ENCODE measurements at places on chromosomes 1 and 21.
A peak's percentile ranks its signal among the peaks of the same experiment; 100 is the strongest.

DNA sequence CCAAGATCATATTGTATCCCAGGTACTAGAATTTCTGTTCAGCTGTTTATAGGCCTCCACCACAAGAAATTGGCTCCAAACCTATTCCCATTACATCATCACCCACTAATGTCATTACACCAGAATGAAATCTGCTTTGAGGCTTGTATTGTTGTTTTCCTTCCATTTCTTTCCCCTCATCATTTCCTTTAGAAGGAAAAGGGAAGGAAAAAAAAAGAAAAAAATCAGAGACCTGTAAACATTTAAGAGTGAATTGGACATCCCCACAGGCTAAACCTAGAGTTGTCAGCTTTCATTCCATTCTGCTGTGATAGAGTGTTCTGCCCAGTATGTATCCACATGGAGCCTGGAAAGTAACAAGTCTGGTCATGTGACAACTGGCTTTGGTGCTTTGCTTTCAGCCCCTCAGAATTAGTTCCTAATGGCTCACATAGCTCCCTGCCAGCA lies 44.6 kb downstream of the NFYC start:
- DNase-seq: peak; percentile 26

DNA sequence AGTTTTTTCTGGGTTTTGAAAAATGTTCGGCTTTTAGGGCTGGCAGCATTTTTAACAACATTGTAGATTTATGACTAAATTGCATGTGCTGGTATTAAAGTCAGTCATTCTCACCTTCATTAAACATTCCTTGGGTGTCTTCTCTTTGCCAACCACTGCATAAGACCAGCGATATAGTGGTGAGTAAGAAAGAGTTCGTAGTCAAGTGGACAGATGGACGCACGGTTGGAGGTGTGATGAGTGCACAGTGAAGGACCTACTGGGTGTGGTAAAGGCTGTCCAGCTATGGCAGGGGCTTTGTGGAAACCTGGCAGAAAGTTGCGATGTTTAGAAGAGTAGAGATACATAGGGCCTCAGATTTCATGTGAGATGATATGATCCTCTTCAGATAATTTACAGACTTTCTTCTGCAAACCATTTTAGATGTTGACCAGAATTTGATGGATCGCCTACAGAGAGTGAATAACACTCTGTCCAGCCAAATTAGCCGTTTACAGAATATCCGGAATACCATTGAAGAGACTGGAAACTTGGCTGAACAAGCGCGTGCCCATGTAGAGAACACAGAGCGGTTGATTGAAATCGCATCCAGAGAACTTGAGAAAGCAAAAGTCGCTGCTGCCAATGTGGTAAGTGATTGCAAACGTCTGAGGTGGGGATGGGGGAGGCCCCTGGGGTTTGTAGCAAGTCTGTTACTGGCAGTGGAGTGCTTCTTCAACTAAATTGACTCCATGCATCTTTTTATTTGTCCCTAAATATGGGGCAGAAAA lies 56.0 kb upstream of the LAMC2 start:
- DNase-seq: no peak

DNA sequence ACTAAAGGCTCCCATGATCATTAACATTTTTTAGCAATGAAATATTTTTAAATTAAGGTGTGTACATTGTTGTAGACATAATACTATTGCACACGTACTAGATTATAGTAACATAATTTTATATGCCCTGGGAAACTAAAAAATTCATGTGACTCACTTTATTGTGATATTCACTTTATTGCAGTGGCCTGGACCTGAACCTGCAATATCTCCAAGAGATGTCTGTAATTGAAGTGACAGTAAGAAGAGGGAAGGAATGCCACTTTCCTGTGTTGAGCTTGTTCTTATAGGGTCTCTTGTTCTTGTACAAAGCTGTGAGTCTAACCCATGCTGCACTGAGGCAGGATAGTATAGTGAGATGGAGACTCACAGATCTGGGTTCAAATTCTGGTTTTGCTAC lies 66.9 kb upstream of the USP24 start:
- no peak for DNase-seq

DNA sequence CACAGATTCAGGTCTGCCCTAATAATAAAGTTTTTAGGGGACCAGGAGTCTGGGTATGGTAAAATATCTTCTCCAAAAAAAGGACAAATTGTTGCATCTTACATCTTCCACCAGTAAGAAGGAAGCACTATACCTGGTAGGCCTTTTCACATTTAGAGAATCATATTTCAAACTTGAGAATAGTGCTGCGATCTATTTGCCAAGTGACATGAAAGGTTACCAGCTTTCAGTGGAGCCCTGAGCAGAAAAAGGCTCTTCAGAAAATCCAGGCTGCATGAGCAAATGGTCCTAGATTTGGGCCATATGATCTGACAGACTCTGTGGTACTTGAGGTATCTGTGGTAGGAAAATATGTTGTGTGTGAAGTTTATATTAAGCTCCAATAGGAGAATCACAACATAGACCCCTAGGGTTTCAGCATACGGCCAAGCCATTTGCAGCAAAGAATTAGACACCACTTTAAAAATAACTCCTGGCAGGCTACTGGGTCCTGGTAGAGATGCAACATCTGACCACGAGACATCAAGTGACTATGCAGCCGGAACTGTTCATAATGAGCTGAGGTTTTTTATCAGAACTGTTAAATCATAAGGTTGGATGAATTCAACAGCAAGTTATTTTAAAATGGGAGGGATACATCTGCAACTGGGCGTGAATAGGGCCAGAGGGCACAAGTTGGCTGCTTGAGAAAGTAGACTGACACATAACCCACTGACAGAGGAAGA lies 38.6 kb upstream of the CCDC190 start:
- no peak for DNase-seq

GRCh38 chr1:53869454-53870117 lies 20.0 kb downstream of the YIPF1 start:
- DNase-seq: peak; percentile 29
